HAP-1 (cell line): ENCODE measurements at places on chromosomes 5 and 9.

DNA sequence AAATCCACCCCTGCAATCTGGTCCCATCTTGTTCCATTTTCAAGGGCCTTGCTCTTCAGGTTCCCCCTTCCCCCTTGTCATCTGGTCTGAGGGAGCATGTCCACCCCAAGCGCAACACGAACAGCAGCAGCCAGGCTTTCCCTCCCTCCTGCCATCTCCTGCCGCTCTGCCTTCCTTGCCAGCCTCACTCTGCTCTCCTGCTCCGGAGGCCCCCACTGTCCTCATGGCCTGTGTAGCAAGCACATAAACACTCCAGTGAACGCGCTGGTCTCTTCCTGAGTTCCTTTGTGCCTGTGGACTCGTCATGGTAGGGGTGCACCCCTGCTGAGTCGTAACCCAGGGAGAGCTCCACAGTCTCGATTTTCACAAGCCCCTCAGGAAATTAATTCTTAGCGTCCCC lies 29.9 kb downstream of the TENT4A start:
- DNase-seq: no peak

- DNase-seq: no peak
These were observed 48.9 kb downstream of the PDE6A start for GRCh38 chr5:149895416-149896345.

- DNase-seq: no peak
These were observed 10.6 kb downstream of the FGFR4 start for GRCh38 chr5:177097016-177097985.

DNA sequence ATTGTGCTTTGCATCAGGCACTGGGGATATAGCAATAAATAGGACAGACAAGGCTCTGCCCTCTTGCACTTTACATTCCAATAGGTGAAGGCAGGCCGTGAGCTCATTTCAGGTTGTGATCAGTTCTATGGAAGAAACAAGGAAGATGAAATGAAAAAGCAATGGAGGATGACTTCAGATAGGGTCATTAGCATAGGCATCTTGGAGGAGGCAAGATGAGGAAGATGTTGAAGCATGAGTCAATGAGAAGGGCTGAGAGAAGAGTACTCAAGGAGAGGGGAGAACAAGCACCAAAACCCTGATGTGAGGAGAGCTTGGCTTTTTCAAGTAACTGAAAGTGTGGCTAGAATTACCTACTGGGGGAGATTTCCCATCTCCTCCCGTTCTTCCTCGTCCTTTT lies 5.0 kb upstream of the SPARC start:
- DNase-seq: no peak

GRCh38 chr5:64759960-64760660 lies 8.4 kb downstream of the SREK1IP1 start:
- peak; percentile 50 for DNase-seq

- no peak for DNase-seq
These were observed 1383.0 kb upstream of the C9orf72 start for GRCh38 chr9:28956116-28956880.

- no peak for DNase-seq
These were observed 83.7 kb downstream of the HRH2 start for GRCh38 chr5:175741556-175741955.

GRCh38 chr9:132698989-132699388 lies 28.7 kb downstream of the GTF3C4 start:
- DNase-seq: no peak

DNA sequence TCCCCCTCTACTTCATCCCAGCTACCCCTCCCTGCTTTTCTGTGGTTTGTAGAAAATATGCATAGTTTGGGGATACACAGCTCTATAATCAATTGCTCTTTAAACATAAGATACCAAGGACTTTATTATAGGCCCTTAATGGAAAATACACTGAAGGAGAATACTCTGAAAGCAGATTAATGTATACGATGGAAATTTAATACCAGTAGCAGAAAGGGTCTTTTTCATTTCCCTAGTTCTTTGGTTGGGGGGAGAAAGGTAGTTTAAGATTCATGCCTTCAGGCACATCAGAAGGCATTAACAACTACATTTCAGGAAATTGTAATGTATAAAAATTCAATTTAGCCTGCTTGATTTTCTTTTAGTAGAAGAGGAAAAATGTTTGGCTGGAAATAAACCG lies 452.9 kb upstream of the ZNF608 start:
- DNase-seq: no peak

DNA sequence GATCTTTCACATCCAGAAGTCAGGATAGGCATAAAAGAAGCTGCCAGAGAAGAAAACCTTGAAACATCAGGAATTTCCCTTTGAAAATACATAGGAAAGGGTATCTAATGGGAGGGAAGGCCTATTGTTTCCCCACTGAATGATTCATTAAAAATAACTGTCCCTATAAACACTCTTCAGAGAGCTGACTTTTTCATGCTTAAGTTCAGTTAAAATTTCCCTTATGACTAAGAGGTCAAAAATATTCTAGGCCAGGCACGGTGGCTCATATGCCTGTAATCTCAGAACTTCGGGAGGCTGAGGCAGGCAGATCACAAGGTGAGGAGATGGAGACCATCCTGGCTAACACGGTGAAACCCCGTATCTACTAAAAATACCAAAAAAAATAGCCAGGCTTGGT lies 499.5 kb downstream of the ENC1 start:
- DNase-seq: no peak

- DNase-seq: peak; percentile 62
These were observed 628 bp downstream of the ATOSB start for GRCh38 chr9:35114840-35115628.

GRCh38 chr9:114163517-114163951 lies 8.2 kb downstream of the COL27A1 start:
- no peak for DNase-seq

DNA sequence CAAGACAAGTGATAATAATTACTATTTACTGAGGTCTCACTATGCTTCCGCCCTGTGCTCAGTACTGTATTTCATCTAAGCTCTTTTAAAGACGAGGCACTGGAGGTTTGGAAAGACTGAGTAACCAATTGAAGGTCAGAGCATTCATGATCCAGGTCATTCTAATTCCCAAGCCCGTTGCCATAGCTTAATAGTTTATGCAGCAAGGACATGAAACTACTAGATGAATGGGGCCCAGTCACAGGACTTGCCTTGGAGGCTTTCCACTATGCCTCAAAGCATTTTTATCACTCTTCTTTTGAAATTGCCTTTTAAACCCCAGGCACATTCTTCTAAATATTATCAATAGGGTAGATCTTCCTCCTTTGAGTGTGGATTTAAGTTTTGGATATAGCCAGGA lies 17.2 kb upstream of the NFIB start:
- no peak for DNase-seq

- DNase-seq: no peak
These were observed 43.9 kb downstream of the P4HA2 start for GRCh38 chr5:132183723-132184122.

GRCh38 chr5:1008451-1009358 lies at the start of gene NKD2:
NKD2 (plus strand) TSS chr5:1008802; CDS start chr5:1009058, 256 bp downstream.
- peak; percentile 40 for DNase-seq

DNA sequence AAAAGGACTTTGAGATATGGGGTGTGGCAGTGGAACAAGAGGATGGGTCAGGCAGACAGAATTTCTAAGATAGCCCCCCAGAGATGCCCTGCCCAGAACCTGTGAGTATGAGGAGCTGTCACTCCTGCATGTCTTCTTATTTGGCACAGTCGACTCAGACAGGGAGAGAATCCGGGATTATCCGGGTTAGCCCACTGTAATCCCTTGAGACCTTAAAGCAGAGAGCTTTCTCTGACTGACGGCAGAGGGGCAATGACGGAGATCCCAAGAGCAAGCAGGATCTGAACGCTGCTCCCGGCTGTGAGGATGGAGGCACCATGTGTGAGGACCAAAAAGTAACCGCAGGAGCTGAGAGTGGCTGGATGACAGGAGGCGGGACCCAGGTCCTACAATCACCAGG lies 8.8 kb upstream of the NHP2 start:
- DNase-seq: no peak
